Calu3 (cell line): ENCODE measurements at places on chromosomes 11 and 22. TPM values are rescaled to one million over a fixed set of nuclear protein-coding genes. Genes with fewer than 3 reads are reported as not detected.

- no peak for DNase-seq
These were observed 23.8 kb downstream of the OPCML start for GRCh38 chr11:133508468-133508867.

GRCh38 chr22:48426466-48427380 lies 1401.0 kb downstream of the BRD1 start:
- no peak for DNase-seq

GRCh38 chr11:131693756-131694155 lies 323.3 kb downstream of the NTM start:
- no peak for DNase-seq

GRCh38 chr22:17589810-17590375 lies 26.6 kb downstream of the SLC25A18 start:
- DNase-seq, result no peak

- DNase-seq, result peak; percentile 98
These were observed 9.4 kb upstream of the PIM3 start for GRCh38 chr22:49951000-49951677.

- no peak for DNase-seq
These were observed 714 bp downstream of the CD59 start for GRCh38 chr11:33735271-33736147.

DNA sequence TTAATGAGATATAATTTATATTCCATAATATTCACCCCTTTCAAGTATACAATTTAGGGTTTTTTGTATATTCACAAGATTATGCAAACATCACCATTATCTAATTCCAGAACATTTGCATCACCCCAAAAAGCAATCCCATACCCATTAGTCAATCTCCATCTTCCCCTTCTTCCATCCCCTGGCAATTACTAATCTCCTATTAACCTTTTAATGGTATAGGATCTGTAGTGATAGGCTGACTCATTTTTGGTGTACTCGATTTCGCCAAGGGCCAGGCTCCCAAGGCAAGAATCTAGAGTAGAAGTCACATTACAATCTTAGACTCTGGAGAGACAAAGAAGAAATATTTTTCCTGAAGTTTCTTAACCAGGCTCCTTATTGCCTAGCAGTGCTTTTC lies 113.4 kb downstream of the GAB2 start:
- no peak for DNase-seq

GRCh38 chr11:134138376-134138775 lies 69.5 kb downstream of the JAM3 start:
- DNase-seq, result no peak

- no peak for DNase-seq
These were observed 15.8 kb downstream of the TPST2 start for GRCh38 chr22:26574001-26574723.

DNA sequence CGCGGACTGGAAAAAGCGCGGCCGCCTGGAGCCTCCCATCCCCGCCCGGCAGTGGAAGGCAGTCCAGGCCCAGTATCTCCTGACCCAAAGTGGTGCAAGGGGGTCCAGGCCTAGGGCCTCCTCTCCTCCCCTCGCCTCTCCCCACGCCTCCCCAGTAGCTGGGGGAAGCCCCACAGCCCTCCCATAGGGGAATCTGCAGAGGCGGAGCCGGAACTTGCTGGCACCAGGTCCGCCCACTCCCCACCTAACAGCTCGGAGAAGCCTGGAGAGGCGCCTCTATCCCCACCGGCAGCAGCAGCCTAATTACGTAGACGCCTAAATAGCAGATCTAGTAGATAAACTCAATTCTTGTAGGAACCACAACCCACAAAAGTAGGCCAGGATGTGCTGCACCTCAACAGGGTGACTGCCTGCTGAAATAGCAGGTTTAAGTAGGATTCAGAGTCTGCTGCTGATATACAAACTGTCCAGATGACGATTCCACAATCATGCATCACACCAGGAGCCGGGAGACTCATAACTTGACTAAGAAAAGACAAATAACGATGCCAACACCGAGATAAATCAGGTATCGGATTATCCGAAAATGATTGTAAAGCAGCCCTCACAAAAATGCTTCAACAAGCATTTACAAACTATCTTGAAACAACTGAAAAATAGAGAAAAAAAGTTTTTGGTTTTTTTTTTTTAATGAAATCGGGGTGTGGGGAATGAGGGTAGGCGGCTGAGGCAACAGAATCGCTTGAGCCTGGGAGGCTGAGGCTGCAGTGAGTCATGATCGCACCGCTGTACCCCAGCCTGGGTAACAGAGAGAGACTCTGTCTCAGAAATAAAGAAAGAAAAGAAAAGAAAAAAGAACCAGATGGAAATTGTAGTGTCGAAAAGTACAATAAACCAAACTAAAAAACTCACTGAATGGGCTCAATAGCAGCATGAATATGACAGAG lies 11.4 kb upstream of the BRD1 start:
- DNase-seq, result no peak

DNA sequence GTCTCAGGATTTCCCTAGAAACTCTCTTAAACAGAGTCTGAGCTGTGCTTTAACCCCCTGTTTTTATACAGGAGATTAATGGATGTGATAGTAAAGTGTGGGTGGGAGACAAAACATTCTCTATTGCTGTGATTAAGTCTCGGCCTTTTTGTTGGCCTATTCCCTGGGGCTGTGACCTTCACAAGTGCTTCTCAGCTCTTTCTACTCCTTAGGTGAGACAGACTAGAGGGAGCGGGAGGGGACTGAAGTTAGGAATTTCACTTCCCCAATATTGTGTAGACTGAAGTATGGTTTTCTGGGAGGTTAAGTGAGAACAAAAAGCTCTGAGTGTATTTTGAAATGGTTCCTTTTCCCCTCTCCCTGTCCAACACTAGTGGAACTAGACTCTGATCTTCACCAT lies 29.8 kb upstream of the OR8B8 start:
- no peak for DNase-seq

- no peak for DNase-seq
These were observed 275.6 kb downstream of the BRD1 start for GRCh38 chr22:49551897-49552614.

- DNase-seq, result no peak
These were observed 154.8 kb downstream of the ENTHD1 start for GRCh38 chr22:39738746-39739145.

DNA sequence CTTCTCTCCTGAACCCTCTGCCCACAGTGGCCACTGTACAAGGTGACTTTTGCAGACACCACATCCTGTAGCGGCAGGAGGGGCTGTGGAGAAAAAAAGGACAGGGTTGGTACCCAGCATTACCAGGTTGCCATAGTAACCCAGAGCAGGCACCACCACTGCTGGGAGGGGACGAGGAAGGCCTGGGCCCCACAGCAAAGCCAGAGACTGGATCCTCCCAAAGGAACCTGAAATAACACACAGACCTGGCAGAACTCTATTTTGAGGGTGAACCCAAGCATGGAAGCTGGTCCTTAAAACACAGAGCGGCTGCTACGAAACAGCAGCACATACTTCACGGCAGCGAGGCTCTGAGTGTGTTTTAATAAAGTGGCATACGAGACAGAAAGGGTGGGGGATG lies 380.6 kb downstream of the CTTN start:
- DNase-seq, result no peak

The PGM2L1 gene
- total RNA-seq, result 7.2 and 8.7 TPM in 2 replicates

The FGF4 gene
- total RNA-seq, result not detected in 2 replicates

The MUC5AC gene
- 51.2 and 145 TPM in 2 replicates for total RNA-seq

The HTR3B gene
- not detected in 2 replicates for total RNA-seq

The C11orf97 gene
- total RNA-seq, result not detected in 2 replicates

The SMC1B gene
- not detected in 2 replicates for total RNA-seq
